ENCODE measurements at places on chromosomes 1 and 21. TPM values are rescaled to one million over a fixed set of nuclear protein-coding genes. Genes with fewer than 3 reads are reported as not detected.
A peak's percentile ranks its signal among the peaks of the same experiment; 100 is the strongest.

DNA sequence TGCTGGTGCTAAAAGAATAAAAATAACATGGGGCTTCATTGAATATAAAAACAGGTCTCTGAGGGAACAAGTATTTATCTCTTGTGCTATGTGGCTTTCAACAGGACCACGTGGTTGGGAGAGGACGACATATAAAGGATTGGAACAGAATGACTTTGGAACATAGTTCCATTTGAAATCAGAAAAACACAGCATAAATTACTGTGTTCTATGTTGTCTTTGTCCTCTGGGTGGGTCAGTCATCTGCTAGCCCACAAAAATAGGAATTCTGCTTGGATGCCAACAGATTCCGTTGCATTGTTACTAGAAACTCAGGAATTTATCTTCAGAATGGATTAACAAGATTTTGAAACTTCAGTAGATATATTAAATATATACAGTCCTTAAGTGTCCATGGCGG lies 5.9 kb downstream of the CEP85 start:
- no peak overlapping the region for H3K4me3 ChIP-seq
- H3K36me3 ChIP-seq = peaks cover 9% of the 10 kb centered on the region
- peaks cover 14% of the 10 kb centered on the region for H3K4me1 ChIP-seq
- no peak for DNase-seq
- H3K27me3 ChIP-seq = no peaks in the 10 kb centered on the region
- no peak overlapping the region for H3K27ac ChIP-seq

GRCh38 chr1:99728494-99729235 lies 37.8 kb downstream of the FRRS1 start:
- H3K27me3 ChIP-seq = no peaks in the 10 kb centered on the region
- H3K27ac ChIP-seq = peak overlapping the region; percentile 80
- peaks cover 22% of the 10 kb centered on the region for H3K4me1 ChIP-seq
- H3K4me3 ChIP-seq = peak overlapping the region; percentile 19
- no peaks in the 10 kb centered on the region for H3K36me3 ChIP-seq

- H3K4me1 ChIP-seq = no peaks in the 10 kb centered on the region
- no peak overlapping the region for H3K27ac ChIP-seq
- no peak overlapping the region for H3K4me3 ChIP-seq
- H3K27me3 ChIP-seq = peaks cover 9% of the 10 kb centered on the region
- no peaks in the 10 kb centered on the region for H3K36me3 ChIP-seq
Measured at GRCh38 chr1:161082996-161083747, 6.2 kb downstream of the NECTIN4 start.

GRCh38 chr1:56825436-56825835 lies 6.2 kb upstream of the FYB2 start:
- H3K27me3 ChIP-seq = peaks cover 6% of the 10 kb centered on the region
- H3K27ac ChIP-seq = no peak overlapping the region
- H3K36me3 ChIP-seq = no peaks in the 10 kb centered on the region

DNA sequence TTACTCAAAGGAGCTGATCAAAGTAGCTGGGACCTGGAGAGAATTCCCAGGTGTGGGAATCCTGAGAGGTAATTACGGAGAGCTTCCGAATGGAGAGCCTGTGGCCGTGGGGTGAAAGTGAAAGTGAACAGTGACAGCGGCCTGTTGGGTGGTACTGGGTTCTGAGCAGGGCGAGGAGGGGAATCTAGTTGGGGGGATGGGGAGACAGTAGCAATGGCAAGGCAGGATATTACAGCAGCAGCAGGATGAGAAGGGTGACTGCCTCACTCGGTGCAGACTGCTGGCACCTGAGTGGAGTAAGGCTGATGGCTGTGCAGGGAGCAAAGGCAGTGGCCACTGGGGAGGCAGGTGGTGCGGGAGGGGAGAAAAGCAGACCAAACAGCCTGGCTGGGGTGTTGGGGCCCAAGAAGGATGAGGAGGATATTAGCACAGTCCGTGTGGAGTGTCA lies 70.3 kb upstream of the PRDX6 start:
- H3K4me3 ChIP-seq = peak overlapping the region; percentile 32
- no peaks in the 10 kb centered on the region for H3K36me3 ChIP-seq
- H3K4me1 ChIP-seq = no peaks in the 10 kb centered on the region
- H3K27ac ChIP-seq = no peak overlapping the region
- DNase-seq = no peak
- no peaks in the 10 kb centered on the region for H3K27me3 ChIP-seq

The ANKRD65 gene
- total RNA-seq = 1.9 TPM

DNA sequence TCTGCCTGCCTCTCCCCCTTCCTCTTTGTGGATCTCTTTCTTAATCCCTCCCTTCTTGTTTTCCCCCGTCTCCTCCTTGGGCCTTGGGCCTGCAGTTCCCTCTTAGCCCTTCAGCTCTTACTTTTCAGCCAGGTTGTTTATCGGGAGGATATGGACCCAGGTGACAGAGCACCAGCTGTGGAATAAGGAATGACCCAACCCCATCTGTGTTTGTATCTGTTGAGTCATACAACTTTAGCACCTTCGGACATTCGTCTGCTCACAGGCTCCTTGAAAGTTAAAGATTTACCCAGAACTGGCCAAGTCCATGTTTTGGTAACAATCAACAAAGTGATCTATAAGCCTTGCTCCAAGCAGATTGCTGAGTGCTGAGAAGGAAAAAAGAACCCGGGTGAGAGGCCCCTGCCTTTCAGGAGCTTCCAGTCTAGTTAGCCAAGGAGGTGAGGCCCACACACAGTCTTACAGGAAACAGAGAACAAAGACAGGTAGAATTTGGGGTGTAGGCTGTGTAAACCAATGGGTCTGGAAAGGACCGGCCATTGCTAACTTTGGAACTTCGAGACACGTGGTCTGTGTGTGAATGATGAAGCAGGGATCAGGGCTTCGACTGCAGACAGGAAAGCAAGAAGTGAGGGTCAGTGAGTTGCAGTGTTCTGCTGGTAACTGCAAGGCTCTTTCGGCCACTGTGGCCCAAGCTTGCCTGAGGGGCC lies 66.7 kb upstream of the F3 start:
- H3K27ac ChIP-seq = no peak overlapping the region
- no peaks in the 10 kb centered on the region for H3K4me1 ChIP-seq
- H3K36me3 ChIP-seq = no peaks in the 10 kb centered on the region
- no peaks in the 10 kb centered on the region for H3K27me3 ChIP-seq

- no peak overlapping the region for H3K27ac ChIP-seq
- H3K27me3 ChIP-seq = no peaks in the 10 kb centered on the region
- H3K36me3 ChIP-seq = no peaks in the 10 kb centered on the region
- H3K4me1 ChIP-seq = no peaks in the 10 kb centered on the region
- no peak overlapping the region for H3K4me3 ChIP-seq
- DNase-seq = no peak
Measured at GRCh38 chr1:59309795-59310548, 13.1 kb downstream of the FGGY start.

The HRNR gene
- total RNA-seq = not detected

GRCh38 chr1:27414091-27414490 lies 21.7 kb downstream of the GPR3 start:
- peaks cover 98% of the 10 kb centered on the region for H3K36me3 ChIP-seq
- H3K4me3 ChIP-seq = no peak overlapping the region
- H3K27me3 ChIP-seq = no peaks in the 10 kb centered on the region
- DNase-seq = no peak
- peaks cover 51% of the 10 kb centered on the region for H3K4me1 ChIP-seq

GRCh38 chr21:43659136-43660000 lies at the start of the genes HSF2BP and RRP1B:
Gene HSF2BP (minus strand): TSS chr21:43659488. CDS start chr21:43658096, 1,392 bp downstream.
Gene RRP1B (plus strand): TSS chr21:43659560. CDS start chr21:43659665, 105 bp downstream.
- peak within 1 kb of the TSS; percentile 95 for H3K4me3 ChIP-seq
- no peaks in the 10 kb centered on the region for H3K36me3 ChIP-seq
- H3K4me1 ChIP-seq = no peaks in the 10 kb centered on the region
- no peaks in the 10 kb centered on the region for H3K27me3 ChIP-seq

The DMRTA2 gene
- total RNA-seq = 0.09 TPM

The WDR64 gene
- total RNA-seq = not detected

DNA sequence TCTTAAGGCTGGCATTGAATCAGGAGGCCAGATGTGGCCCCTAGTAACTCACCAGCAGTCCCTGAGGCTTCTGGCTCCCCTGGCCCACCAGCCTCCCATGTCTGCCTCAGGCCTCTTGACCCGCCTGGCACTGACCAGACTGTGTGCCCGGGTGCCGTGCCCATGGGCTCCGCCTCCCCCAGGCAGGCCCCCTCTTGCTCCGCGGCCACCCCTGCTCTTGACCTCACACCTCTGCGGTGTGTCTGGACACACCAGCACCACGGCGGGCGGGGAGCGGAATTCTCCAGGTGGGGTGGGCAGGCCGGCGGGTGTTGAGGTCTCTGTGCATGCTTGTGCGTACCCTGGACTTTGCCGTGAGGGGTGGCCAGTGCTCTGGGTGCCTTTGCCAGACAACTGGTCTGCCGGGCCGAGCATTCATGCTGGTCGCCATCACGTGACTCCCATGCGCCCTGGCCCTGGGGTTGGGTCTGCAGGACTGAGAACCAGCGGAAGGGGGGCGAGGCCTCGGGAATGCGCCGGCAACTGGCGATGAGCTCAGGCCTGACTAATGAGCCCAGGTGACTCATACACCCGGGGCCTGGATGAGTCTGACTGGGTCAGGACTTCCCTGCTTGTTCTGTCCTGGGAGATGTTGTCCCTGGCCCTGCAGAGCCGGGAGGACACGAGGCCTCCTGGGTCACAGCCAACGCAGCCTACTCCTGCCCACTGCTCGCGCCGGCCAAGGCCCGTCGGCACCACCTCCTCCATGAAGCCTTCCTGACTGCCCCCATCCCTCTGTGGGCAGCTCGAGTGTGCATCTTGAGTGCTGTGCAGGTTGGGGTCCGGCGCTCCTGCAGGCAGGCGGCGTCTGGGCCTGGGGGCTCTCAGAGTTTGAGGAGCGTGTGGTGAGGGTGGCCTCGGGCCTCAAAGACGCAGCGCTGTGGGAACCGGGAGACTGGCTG lies 22.6 kb downstream of the COL18A1 start:
- no peak for DNase-seq
- no peaks in the 10 kb centered on the region for H3K27me3 ChIP-seq
- H3K4me3 ChIP-seq = no peak overlapping the region
- H3K36me3 ChIP-seq = no peaks in the 10 kb centered on the region
- peaks cover 24% of the 10 kb centered on the region for H3K4me1 ChIP-seq

GRCh38 chr1:225631021-225631663 lies 21.8 kb downstream of the ENAH start:
- H3K27ac ChIP-seq = no peak overlapping the region
- no peak overlapping the region for H3K4me3 ChIP-seq
- DNase-seq = no peak
- no peaks in the 10 kb centered on the region for H3K27me3 ChIP-seq
- H3K36me3 ChIP-seq = no peaks in the 10 kb centered on the region
- peaks cover 42% of the 10 kb centered on the region for H3K4me1 ChIP-seq

The OR2L5 gene
- not detected for total RNA-seq

GRCh38 chr21:45578811-45579381 lies 36.7 kb upstream of the SLC19A1 start:
- H3K27ac ChIP-seq = no peak overlapping the region
- H3K27me3 ChIP-seq = no peaks in the 10 kb centered on the region
- DNase-seq = no peak
- H3K36me3 ChIP-seq = no peaks in the 10 kb centered on the region
- no peaks in the 10 kb centered on the region for H3K4me1 ChIP-seq
